ENCODE measurements at places on chromosomes 12 and 14.

- DNase-seq: no peak
These were observed 498 bp downstream of the RACGAP1 start for GRCh38 chr12:50024805-50025186.

- DNase-seq: no peak
These were observed 216.9 kb upstream of the DIO2 start for GRCh38 chr14:80428171-80428570.

DNA sequence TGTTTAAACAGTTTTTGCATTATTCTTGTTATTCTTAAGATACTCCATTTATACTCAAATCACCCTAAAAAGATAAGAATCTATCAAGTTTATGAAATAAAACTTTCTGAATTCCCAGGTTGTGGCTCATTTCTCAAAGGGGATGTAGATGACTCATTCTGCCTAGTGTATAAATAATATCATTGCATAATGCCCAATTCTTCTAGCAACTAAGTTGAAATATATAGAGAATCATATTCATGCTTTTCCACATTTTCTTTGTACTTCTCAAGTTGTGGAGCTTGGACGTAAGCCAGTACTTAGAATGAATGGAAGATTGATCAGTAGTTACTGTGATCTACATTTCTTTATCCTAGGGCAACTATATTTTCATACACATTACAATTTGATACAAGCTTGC is 201.1 kb downstream of the PPFIA2 start:
- no peak for DNase-seq

DNA sequence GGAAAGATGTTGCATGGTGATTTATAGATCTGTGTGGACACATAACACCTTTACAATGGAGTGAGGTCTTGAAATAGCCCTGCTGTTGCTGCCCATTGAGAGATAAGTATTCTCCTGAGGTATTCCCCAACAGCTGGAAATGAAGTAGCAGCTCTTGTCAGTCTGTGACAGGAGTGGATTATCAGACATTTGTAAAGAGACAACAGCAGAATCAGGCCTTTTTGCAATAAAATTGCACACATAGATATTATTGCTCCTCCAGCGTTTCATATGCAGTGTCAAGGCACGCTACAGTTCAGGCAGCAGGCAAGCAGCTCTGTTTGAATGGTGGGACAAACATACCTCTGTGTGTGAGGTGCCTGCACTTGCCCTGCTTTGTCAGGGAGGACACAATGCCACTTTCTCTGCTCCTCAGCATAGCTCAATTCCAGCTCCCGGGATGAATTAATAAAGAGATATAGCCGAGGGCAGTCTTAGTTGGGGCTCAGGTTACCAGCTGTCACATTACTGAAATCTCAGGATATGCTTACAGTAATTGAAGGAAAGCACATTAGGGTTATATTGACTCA is 49.4 kb downstream of the BICD1 start:
- no peak for DNase-seq

DNA sequence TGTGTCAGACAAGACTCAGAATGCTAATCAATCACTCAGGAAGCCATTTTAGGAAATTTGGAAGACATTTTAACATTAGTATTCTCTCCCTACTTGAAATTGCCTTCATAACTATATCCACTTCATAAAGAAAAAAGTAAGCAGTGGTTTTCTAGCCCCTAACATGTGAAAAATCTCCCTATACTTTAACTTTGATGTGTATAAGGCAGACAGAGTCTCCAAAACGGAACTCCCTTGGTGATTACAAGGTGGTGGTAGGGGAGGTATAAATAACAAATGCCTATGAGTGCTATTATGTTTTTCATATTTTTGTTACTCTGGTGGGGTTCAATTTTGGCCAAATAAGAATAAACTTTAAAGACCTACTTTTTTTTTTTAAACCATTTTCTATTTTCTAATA is 300.3 kb downstream of the BTG1 start:
- no peak for DNase-seq

GRCh38 chr12:23795494-23795893 is 154.0 kb downstream of the SOX5 start:
- no peak for DNase-seq

DNA sequence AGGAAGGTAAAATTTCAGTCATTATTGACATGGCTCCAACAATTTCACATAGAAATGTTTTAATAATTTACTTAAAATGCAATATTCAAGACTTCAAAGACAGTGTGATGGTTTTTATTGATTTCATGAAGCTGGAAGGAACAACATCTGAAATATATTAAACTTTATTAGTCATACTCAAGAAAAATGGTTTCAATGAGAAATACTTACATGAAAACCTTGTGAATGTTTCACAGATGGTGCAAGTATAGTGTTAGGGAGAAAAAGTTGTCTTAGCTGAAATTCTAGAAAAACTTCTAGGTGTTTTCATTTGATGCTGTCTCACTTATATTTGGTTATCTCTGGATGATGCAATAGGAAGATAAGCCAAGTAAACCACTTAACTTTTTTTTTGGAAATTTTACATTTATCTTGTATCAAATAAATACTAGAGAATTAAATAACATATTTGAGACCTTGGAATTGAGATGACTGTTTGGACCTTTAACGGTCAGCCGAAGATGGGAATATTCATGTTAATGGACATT is 65.5 kb downstream of the PELI2 start:
- DNase-seq: no peak

DNA sequence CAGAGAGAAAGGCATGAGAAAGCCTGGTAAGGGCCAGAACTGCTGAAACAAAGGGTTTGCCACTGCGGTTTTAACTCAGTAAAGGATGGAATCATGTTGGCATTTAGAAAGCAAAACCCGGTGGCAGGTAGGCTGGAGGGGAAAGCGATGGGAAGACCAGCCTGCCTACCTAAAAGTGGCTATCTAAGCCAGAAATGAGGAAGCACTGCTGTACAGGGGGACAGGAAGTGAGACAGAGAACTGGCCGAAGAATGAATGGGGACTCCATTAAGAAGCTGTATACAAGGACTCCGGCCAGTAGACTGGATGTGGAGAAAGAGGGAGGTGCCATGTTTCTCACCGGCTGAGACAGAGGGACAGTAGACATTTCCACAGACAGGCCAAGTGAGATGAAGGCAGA is 48.2 kb downstream of the PPM1H start:
- DNase-seq: no peak

GRCh38 chr12:73547421-73547820 is 990.2 kb upstream of the ATXN7L3B start:
- no peak for DNase-seq

DNA sequence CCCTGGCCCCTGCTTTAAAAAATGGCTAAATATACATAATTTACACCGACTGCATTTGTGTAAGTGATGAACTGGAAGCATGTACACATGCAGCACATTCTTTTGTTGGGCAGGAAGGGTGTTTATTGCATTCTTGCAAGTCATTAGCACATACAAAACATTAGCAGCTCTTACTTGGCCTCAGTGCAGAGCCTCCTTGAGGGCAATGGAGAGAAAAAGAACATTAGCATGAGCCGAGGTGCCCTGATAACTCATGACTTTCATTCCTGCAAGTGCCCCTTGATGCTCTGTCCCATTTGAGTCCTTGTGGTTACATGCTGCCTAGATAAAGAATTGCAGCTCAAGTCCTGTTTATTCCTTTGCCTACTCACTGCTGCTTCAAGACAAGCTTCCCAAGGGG is 61.9 kb downstream of the PAX9 start:
- no peak for DNase-seq

- DNase-seq: no peak
These were observed 404.0 kb upstream of the ATP2B1 start for GRCh38 chr12:90112666-90113065.

DNA sequence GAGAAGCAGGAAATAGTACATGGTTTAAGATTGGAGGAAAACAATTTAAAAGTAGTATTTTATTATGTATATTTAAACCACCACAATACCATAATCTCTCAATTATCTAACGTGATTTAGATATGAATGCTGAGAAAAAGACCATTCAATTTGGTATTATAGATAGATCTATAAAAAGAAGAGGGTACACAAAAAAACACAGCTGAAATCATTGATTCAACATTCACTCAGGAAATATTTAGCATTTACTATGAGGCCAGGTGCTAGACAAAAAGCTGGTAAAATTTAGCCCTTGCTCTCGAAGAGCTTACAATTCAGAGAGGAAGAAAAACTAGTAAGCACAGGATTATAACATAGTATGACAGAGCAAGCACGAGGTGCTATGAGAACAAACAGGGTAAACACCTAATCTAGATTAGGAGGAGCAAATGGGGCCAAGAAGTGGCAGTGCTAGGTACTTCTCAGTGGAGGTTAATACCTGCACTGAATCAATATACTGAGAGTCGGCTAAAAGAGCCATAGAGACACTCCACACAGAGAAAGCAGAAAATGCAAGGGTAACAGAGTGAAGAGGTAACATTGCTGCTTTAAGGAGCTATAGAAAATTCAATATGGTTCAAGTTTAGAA is 27.6 kb downstream of the TRIP11 start:
- no peak for DNase-seq

GRCh38 chr12:15651371-15651770 is 137.8 kb downstream of the EPS8 start:
- DNase-seq: no peak

DNA sequence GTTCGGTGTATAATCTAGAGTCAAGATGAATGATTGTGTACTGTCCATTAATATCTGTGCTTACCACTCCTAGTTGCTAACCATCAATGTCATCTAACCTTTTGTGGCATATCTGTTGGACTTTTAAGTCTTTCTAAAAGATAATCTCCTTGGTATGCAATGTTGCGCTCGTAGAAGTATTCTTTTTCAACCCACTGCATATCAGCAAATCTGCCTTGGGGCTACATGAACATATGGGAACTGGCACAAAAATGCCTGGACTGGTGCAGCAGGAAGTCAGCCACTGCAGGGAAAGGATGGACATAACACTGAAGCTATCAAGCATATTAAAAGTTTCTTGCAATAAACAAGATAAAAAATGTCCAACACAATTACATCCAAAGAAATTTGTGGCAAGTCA is 124.3 kb upstream of the SLC38A4 start:
- no peak for DNase-seq

GRCh38 chr12:107474639-107475539 is 210.7 kb upstream of the PWP1 start:
- no peak for DNase-seq

GRCh38 chr12:67447180-67447579 is 178.0 kb downstream of the CAND1 start:
- no peak for DNase-seq

- DNase-seq: no peak
These were observed 296.5 kb downstream of the ERC1 start for GRCh38 chr12:1287446-1287975.

DNA sequence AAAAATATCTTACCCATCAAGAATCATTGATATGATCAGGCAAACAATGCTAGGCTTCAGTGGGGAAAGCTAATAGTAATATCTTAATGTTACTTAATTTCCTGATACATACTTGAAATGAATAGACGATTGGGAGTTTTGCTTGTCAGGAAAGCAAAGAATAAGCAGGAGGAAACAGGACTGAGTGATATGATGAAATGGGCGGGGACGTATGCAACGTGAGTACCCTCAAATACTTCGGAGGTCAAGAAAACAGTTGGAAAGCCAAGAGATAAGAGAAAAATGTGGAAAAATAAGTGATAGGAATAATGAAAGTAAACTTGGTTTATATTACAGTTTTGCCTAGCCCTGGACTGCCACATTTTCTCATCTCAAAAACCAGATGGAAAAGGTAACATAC is 49.2 kb downstream of the METTL25 start:
- no peak for DNase-seq

DNA sequence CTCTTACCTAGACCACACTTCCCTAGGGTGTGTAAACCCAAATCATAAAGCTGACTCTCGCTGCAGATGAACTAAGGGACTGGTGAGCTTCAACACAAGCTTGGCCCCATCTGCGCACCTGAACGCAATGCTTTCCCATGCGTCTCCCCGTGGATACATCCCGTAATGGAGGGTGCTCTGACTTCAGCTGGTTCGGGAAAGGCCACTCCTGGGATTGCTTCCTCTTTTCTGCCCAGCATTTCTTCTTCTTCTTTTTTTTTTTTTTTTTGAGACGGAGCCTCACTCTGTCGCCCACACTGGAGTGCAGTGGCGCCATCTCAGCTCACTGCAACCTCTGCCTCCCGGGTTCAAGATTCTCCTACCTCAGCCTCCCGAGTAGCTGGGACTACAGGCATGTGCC is 27.7 kb upstream of the ETFBKMT start:
- DNase-seq: no peak

GRCh38 chr14:89576145-89576927 is 159.3 kb upstream of the FOXN3 start:
- no peak for DNase-seq

DNA sequence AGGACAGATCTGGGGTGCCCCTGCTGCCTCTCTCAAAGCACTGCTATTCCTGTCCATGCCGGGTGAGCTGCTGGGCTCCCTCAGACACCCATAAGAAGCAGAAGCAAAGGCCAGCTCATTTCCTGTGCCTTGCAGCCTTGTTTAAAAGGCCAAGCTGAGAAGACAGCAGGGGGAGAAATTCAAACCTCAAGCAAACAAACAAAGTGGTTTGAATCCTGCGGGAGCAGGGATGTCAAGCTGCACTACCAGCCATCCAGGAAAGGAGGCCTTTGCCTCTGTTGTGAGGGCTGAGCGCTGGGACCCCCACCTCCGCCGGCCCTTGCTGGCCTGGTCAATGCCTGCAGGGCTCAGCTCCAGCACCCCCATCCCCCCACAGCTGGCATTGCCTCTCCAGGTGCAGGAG is 176.5 kb downstream of the PIWIL1 start:
- DNase-seq: no peak

- no peak for DNase-seq
These were observed 43.5 kb upstream of the P2RX7 start for GRCh38 chr12:121089031-121089812.

- no peak for DNase-seq
These were observed 14.8 kb downstream of the SH2B3 start for GRCh38 chr12:111420494-111420893.

- DNase-seq: no peak
These were observed 29.7 kb downstream of the CLEC1A start for GRCh38 chr12:10069099-10069498.

DNA sequence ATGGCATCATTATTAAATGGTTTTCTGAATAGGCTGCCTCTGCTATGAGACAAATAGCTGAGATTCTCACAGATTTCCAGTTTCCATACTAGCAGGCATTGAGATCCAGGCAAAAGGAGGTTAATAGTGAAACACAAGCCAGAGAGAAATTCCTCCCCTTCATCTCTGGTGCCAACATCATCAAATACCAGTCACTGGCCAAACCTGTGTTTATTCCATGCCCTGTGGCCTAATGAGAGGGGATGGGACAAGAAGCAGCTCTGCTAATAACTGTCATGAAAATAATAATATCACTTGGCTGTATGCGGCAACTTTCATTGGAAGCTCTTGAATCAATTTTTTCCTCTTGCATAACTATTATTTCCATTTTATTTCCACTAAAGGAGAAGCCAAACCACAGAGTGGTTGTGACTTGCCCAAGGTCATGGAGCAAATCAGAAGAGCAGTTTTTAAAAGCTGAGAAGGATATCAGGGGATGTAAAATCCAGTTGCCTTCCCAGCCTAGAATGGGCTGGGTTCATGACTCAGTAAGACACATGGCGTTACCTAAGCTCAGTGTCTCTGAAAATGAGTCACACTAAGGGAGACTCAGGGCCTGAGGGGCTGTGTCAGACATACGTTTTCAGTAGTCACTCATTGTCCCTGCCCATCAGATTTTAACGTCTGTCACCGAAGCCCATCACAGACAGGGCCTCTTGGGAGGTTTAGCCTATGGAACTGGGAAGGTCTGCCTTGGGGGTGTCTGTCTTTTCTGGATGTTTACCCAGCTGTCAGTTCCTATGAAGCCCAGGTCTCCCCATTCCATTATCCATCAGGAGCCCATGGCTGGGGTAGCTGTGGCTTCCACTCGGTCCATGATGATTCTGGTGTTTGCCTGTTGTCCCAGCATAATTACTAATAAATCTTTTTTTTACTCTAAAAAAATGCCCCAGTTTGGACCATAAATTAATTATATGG is 208.8 kb upstream of the EEA1 start:
- no peak for DNase-seq
